ENCODE measurements at places on chromosomes 4 and X.

- no peak for DNase-seq
These were observed 4.3 kb downstream of the CXCL9 start for GRCh38 chr4:76003035-76003434.

DNA sequence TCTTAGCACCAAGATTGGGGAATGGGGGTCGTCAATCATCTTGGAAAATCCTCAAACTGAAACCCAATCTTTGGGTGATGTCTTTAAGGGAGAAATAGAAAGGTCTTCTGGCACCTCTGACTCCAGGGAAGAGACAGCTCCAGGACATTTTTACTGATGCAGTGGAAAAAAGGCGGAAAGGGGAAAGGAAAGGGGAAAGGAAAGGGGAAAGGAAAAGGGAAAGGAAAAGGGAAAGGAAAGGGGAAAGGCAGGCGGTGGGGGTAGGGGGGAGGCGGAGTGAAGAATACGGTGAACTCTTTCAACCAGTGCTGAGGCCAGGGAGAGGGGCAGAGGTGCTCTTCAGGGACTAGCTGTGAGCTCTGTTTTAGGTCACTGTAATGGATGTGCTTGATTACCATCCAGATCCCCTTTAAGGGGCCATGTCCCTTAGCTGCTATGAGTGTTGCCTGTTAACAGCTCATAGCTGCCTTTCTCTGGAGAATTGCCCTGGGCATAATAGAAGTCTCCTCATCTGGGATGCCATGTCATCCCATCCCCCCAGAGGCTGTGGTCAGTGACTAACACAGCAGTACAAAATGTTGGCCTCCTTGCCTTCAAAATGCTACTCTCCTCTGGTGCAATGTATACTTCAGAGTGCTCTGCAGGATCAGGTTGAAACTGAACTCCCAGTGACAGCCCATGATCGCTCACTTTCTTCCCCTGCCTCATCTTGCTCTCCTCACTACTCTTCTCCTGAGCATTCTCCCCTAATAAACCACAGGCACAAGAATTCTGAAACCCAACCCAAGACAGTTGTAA is 92.4 kb upstream of the AP1S2 start:
- no peak for DNase-seq

- no peak for DNase-seq
These were observed 3.0 kb upstream of the TBX22 start for GRCh38 chrX:80011522-80011921.

GRCh38 chr4:38605181-38605752 is 58.7 kb upstream of the KLF3 start:
- DNase-seq = no peak

DNA sequence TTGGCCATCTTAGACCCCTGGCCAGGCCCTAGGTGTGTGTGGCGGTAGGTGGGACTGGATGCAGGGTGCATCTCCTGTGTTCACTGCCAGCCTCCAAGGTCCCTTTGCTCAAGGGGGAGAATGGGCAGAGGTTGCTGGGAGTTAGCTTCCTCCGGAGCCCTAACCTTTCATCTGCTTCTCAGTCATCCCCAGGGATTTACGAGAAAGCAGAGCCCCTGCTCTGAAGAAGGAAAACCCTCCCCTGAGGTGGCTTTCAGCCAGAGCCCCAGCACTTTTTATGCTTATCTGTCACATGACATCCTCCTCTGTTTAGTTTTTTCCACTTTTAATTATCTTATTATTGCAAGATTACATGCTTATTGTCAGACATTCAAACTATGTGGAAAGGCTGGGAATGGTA is 44.9 kb upstream of the DDX3X start:
- DNase-seq = no peak

- no peak for DNase-seq
These were observed 272.3 kb downstream of the NAF1 start for GRCh38 chr4:162894387-162894786.

- no peak for DNase-seq
These were observed 157.3 kb downstream of the GBA3 start for GRCh38 chr4:22850055-22850454.

Measured in activated CD4-positive, CD25-positive, alpha-beta regulatory T cell (primary cell).